Cerebellum (tissue), 4 donors: ENCODE measurements at places on chromosomes 1 and 21. TPM values are rescaled to one million over a fixed set of nuclear protein-coding genes. Genes with fewer than 3 reads are reported as not detected.

GRCh38 chr1:157671895-157672294, 28.7 kb downstream of the FCRL3 start:
- DNase-seq = no peak

DNA sequence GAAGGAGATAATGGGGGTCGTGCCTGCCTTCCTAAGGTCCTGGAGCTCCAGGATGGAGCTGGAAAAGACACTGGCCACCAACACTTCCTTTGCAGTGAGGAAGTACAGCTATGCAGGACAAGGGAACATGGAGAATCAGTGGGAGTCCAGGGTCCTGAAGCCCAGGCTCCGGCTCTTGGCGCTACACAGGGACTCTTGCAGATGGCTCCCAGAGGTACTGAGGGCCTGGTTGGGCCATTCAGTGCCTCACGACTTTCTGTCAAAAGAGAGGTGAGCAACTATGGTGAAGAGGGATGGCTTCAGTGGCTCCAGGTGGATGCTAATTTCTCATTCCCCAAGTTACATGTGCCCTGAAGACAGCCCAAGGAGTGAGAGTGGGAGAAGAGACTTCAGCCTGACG, 1.8 kb upstream of the ETNK2 start:
- no peak for DNase-seq

- no peak for DNase-seq
Observed at GRCh38 chr1:212482006-212482636, 49.4 kb downstream of the NENF start.

DNA sequence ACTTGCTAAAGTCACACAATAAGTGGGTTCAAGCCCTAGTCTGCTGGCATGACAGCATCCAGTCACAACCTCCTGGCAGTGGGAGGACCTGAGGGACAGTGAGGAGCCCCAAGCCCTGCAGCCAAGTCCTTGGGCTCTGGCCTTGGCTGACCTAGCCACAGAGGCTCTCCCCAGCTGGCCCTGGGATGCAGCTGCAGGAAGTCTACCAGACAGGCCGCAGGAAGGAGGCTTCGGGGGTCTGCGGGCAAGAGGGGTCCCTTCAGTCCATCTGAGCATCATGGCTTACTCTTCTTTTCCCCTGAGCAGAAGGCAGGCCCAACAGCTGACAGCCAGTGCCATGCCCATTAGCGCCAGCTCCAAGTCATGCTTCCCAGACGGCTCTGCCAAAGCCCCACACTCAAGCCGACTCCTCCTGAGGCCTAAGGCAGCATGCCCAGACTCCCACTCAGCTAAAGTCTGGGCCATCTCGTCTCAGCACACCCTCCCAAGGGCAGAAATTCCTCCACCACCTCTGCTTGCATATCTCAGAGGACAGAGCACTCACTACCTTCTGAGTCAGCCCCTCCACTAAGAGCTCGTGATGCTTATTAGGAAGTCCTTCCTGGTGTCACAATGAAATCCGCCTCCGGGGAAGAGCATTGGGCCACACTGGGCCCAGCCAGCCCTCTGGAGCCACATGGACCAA, 20.1 kb downstream of the SLC1A7 start:
- DNase-seq = no peak

DNA sequence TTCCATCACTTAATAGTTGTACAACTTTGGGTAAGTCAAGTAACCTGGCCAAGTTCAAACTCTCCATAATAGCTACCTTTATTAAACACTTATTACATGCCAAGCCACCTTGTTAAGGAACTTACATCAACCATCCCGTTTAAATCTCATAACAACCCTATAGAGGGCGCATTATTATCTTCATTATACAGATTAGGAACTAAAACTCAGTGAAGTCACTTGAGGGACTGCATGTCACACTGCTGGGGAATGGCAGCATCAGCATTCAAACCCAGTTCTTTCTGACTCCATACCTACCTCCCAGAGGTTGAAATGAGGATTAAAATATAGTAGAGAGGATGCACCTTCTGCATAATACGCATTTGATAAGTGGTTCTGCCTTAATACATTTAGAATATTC, 47.1 kb upstream of the PLA2G2C start:
- DNase-seq = no peak

Gene IRF6
- 1.8 TPM for total RNA-seq

Gene CLCNKA
- total RNA-seq = not detected

Gene KCNJ15
- total RNA-seq = not detected

Gene SPRR4
- not detected for total RNA-seq

Gene TNNT2
- not detected for total RNA-seq

Gene FAM72C
- total RNA-seq = 1.4 TPM

Gene SH3BGR
- 1.8 TPM for total RNA-seq

Gene LRRC40
- 43.4 TPM for total RNA-seq

Gene NBPF9
- 20.6 TPM for total RNA-seq

Gene CYP4A11
- total RNA-seq = 0.36 TPM
